ENCODE measurements at places on chromosomes 5 and 9.

DNA sequence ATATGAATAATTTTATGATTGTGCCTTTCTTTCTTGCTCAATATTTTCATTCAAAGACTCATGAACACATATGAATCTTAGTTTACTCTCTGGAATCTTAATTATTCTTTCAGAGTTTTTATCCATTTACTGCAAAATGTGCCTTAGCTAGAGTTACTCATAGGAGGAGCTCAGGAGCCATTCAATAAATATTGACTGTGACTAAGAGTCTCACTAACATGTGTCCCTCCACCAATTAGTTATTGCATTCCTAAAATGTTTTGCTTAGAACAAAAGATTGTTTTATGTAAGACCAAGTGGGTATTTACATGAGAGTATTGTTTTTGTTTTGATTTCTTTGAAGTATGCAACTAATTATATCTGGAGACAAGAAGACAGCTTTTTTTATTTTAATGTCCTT, 218.4 kb upstream of the MAST4 start:
- DNase-seq, result no peak

- no peak for DNase-seq
Measured at GRCh38 chr5:151351671-151352070, 4.3 kb upstream of the SLC36A2 start.

DNA sequence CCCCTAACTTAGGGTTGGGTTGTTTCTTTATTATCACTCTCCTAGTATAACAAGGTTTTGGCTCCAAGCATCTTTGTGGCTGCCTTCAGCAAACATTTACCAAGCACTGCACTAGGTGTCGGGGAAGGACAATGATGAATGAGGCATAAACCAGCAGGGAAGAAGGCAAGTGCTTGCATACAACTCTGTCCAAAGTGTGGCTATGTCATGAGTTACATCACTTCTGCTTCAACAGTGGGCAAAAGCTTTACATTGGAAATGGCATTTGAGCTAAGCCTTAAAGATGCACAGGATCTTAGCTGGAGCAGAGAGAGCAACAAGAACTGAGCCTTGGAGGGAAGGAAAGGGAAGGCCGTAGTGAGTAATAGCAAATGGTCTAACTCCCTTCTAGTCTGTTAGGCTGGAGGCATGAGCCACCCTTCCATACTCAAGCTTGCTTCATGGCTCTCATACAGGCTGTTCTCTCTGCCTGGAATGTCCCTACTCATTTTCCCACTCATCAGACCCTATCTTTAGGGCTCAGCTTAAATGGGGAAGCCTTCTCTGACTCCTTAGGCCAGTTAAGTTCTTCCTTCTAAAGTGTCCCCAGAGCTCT, 121.8 kb downstream of the SEMA6A start:
- no peak for DNase-seq

- DNase-seq, result no peak
Measured at GRCh38 chr5:161077936-161078545, 226.0 kb upstream of the ATP10B start.

- DNase-seq, result peak; percentile 56
Measured at GRCh38 chr5:113202746-113203716, 226.4 kb downstream of the DCP2 start.

DNA sequence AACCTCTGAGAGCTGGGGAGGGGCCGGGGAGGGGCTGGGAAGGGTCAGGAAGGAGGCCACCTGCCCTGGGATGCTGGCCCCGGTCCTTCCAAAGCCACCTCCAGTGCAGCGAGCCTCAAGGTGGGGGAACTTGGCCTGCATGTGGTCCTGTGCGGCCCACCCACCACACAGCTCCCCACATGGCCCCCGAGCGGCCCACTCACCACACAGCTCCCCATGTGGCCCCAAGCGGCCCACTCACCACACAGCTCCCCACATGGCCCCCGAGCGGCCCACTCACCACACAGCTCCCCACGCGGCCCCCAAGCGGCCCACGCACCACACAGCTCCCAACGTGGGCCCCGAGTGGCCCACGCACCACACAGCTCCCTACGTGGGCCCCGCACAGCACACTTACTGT, 2.0 kb upstream of the LCN10 start:
- no peak for DNase-seq

DNA sequence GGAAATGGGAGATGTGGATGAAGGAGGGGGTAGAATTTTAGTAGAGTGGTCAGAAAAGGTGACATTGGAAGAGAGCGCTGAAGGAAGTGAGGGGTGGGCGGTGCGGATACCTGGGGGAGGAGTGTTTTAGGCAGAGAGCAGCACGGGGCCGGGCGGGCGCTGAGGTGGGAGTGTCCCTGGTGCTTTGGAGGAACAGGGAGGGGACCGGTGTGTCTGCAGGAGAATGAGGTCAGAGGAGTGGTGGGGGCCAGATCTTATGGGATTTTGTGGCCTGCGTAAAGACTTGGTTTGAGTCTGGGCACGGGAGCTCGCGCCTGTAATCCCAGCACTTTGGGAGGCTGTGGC, 5.8 kb upstream of the PSD2 start:
- DNase-seq, result no peak

GRCh38 chr5:5303242-5303641, 119.2 kb upstream of the ICE1 start:
- no peak for DNase-seq

DNA sequence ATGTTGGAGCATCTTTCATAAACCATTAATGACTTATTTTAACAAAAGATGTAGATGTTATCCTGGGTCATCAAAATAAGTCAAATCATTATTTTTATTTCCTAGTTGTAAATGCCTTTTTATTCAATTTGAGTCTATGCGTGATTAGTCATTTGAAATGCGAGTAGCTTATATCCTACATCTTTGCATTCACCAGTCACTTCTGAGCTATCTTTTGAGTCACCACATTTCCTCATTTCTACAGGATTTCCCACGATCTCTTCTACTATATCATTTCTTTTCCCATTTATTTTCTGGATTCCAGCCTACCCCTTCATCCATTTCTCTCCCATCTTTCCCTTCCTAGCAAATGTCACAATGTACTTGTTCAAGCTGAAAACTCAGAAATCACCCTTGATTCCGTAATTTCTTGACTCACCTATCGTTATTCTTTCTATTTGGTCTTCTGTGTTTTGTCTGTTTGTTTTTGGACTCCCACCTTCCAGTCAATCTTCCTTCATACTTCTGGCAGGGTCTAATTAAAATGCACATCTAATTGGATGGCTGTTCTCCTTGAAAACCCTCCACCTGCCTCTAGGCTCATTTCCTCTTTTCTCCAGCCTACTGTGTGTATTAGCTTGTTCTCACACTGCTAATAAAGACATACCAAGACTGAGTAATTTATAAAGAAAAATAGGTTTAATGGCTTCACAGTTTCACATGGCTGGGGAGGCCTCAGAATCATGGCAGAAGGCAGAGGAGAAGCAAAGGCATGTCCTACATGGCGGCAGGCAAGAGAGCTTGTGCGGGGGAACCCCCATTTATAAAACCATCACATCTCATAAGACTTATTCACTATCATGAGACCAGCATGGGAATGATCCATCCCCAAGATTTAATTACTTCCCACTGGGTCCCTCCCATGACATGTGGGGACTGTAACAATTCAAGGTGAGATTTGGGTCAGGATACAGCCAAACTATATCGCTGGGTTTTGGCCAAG, 112.4 kb downstream of the MEF2C start:
- no peak for DNase-seq

DNA sequence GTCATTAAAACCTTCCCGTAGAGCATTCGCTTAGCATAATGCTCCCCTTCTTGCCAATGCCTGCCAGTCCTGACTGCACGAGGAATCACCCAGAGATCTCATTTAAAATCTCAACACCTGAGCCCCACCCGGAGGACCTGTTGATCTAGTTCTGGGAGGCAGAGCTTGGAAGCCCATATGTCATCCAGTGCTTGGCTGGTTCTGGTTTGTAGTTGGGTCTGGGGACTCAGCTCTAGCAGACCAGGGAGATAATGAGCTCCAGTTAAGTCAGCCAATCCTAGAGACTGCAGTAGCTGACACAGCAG, 131.8 kb upstream of the DAP start:
- no peak for DNase-seq

DNA sequence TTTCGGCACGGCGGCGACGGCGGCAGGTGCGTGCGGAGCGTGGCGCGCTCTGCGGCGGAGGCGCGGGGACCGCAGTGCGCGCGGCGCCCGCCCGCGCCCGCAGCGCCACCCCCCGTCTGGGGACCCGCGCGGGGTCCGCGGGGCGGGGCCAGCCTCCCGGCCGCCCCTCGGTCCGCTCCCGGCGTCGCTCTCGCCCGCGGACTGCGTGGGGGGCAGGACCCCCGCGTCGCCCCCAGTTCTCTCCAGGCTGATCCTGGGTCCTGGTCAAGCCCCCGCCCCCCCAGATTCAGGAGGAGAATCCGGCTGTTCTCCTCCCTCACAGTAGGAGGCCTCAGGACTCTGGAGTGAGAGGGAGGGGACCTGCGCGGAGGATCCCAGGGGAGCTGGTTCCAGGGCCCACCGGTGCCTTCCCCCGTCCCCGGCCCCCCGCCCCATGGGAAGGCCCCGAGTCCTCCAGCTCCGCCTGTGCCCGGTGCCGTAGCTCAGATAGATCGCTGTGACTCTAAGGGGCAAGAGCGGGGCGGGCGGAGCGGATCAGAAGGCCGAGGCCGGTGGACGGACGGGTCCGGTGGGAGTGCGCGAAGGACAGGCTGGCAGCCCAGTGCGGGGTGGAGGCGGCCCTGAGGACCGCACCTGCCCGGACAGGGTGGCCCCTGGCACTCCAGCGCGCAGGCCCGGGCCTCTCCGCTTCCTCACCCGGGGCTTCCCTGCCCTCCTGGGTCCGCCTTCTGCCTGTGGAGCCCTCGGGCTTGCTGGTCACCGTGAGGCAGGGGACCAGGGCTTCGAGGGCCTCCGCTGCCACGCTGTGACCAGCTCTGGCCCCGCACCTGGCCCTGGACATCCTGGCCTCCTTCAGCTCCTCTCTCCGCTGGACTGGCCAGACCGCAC, at the start of gene RNF208:
Gene RNF208 (minus strand): TSS at position 51 of the 888 bp plus-strand sequence. CDS start 1,028 bp downstream, outside the sequence.
- no peak for DNase-seq

GRCh38 chr5:149161026-149161687, 19.9 kb downstream of the ABLIM3 start:
- DNase-seq, result no peak

DNA sequence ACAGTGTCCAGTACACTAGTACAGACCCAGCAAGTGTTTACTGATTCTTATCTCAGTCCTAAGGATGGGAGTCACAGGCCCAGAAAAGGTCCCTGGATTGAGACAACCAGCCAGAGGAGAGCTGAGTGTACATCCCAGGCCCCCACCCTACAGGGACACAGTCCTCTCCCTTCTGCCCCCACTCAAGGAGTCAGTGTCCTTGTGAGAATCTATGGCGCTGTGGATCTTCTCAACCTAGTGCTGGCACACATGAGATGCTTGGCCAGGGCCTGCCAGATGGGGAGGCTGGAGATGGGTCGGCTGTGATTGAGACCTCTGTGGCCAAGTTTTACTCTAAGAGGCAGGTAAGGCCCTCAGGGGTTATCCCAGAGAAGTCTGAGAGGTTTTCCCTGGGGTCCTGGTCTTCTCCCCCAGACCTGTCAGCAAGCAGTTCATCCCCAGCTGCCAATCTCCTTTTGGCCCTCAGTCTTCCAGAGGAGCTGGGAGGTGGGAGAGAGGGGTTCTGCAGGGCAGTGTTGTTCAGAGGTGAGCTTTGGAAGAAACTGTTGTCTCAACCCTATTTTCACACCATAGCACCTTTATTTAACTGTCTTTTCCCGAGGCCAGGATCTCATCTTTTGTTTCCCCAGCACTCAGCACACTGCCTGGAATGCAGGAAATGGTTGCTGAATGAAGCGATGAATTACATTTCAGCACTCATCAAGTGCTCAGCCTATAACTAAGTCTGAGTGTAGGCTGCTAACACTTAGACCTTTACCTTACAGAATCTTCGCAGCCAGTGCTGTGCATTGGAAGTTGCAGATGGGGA, 3.2 kb upstream of the NSD1 start:
- DNase-seq, result no peak

DNA sequence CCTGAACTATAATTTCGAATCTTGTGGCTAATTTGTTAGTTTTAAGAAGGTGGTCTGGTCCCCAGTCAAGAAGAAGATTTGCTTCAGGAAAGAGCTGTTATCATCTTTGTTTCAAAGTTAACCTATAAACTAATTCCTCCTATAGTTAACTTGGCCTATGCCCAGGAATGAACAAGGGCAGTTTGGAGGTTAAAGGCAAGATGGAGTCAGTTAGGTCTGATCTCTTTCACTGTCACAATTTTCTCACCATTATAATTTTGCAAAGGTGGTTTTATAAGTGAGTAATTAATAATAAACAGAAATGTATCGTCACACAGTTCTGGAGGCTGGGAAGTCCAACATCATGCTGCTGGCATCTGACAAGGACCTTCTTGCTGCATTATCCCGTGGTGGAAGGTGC, 238.6 kb downstream of the PIK3R1 start:
- no peak for DNase-seq

GRCh38 chr5:115124741-115125140, 45.0 kb downstream of the TRIM36 start:
- DNase-seq, result no peak

GRCh38 chr9:87141124-87141523, 193.8 kb upstream of the GAS1 start:
- no peak for DNase-seq

DNA sequence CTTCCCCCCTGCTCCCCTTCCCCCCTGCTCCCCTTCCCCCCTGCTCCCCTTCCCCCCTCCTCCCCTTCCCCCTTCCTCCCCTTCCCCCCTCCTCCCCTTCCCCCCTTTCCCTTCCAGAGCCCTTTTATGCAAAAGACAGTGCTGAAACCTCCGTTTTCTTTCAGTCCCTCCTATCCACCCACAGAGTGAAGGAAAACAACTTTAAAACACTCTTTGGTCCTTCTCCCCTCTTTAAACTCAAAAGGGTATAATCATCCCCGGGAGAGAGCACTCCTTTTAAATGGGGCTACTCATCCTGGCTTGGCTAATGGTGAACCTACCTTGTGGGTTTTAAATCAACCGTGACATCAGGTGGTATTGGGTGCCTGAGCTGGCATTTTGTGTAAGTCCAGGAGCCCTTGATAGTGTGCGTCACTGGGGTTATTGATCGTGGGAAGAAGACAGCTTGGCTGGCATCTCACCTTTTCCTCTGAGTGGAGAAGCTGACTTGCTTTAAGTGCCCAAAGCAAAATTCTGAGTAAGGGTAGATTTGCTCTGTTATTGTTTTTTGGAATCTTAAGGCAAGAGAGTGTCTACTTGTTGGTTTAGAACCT, 2.7 kb downstream of the LARP1 start:
- DNase-seq, result no peak

GRCh38 chr9:14313378-14313940, 482 bp downstream of the NFIB start:
- peak; percentile 79 for DNase-seq

GRCh38 chr5:78549043-78549442, 99.5 kb downstream of the LHFPL2 start:
- DNase-seq, result no peak

GRCh38 chr5:126363658-126364057, 59.6 kb upstream of the GRAMD2B start:
- DNase-seq, result no peak
